ENCODE measurements at places on chromosomes 12 and 14.

GRCh38 chr12:20722142-20722541, 27.0 kb downstream of the SLCO1C1 start:
- DNase-seq, result no peak

- no peak for DNase-seq
Observed at GRCh38 chr12:90076851-90077319, 368.2 kb upstream of the ATP2B1 start.

DNA sequence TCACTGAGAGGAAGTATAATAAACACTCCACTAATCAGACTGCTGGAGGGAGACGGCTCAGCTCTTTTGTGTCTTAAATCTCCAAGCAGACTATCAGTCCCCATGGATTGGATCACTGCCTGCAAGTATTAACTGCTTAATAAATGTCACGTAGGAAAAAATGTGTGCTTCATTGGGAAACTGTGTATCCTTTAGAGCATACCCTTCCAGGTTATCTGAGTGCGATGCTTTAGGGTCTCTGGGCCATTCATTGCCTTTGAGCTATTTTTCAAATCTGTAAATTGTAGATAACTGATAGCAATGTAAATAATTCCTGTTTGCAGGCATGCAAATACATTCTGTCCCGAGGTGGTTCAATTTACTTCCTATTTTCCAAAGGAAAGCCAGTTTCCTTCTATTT, 45.0 kb upstream of the VASH1 start:
- no peak for DNase-seq

- peak; percentile 26 for DNase-seq
Observed at GRCh38 chr14:51398898-51399297, 158.9 kb downstream of the TMX1 start.

DNA sequence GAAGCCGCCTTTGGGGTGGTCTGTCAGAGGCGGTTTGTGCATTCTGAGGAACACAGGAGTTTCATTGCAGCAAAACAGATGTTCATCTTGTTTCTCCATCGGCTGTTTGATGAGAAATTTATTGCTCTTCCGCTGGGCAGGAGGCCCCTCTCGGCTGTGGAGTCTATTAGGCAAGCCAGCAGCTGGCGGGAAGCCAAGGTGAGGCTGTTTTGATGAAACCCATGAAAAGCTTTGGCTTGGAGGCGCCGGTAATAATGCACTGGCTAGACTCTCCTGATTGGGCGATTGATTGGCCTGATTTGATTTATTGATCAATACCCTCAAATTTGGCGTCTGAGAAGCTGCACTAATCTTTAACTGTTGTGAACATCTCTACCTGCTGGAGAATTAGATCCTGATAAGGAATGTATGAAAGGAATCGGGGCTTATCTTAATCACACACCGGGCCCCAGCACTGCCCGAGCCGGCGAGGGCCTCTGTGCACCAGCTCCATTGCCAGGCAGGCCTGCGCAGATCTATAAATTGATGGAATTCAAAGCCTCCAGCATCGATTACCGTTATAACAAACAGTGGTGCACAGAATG, 187.7 kb downstream of the PHETA1 start:
- DNase-seq, result no peak

DNA sequence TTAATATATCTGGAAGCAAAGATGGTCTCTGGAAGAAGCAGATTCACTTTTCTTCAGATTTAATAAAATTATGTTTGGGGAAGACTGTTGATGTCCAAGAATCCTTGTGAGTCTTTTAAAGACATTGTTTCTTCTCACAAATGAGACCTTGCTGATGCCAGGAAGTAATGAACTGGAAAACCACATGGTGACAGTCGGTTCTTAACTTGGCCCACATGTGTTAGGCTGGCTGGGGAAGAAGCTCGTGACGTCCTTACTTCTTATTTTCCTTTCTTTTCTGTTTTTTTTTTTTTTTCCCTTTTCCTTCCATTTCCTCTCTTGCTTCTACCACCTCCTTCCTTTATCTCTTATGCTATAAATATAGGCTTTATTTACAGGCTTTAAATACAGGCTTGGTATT, 950.2 kb downstream of the BCL11B start:
- DNase-seq, result no peak

DNA sequence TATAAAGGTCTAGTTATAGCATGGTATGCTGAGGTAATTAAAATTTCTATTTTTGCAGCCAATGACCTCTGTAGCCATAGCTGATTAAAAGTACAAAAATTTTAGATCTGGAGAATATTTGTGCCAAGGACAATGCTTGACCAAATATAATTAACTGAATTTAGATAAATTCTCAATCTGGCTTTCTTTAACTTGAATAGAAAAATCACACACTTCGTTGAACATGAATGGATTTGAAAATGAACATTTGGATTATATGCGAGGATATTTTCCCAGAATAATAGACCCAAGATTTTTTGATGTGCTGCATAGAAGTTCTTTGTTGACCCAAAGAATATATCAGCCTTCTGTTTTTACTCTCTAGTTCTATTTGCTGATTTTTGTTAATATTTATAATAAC, 38.4 kb upstream of the G2E3 start:
- DNase-seq, result no peak

- DNase-seq, result no peak
Observed at GRCh38 chr12:23006413-23006812, 381.4 kb downstream of the ETNK1 start.

GRCh38 chr12:39587225-39587624, 32.4 kb downstream of the ABCD2 start:
- no peak for DNase-seq

DNA sequence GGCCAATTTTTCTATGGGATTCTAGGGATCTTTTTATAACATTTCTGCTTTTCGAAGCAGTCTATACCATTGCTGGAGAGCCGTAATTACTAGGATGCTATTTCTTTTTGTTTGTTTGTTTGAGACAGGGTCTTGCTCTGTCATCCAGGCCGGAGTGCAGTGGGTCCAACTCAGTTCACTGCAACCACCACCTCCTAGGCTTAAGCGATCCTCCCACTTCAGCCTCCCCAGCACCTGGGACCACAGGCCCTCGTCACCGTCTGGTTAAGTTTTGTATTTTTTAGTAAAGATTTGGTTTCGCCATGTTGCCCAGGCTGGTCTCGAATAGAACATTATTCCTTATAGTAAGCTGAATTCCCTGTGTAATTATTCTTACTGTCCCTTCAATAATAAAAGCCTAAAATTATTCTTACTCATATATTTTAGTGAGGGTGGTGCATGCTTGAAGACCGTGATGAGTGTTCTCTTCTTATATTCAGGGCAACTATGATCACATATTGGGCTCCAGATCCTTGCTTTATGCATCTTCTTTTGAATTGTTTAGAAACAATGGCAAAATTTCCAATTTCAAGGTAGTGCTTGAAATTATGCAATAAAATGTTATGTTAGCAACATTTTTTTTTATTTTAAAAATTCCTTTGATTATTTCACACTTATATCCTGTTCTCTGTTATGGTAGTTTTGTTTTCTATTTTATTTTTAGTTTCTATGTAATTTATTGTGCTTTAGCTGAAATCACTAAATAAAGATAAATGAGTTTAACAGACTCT, 66.2 kb downstream of the CRADD start:
- no peak for DNase-seq

DNA sequence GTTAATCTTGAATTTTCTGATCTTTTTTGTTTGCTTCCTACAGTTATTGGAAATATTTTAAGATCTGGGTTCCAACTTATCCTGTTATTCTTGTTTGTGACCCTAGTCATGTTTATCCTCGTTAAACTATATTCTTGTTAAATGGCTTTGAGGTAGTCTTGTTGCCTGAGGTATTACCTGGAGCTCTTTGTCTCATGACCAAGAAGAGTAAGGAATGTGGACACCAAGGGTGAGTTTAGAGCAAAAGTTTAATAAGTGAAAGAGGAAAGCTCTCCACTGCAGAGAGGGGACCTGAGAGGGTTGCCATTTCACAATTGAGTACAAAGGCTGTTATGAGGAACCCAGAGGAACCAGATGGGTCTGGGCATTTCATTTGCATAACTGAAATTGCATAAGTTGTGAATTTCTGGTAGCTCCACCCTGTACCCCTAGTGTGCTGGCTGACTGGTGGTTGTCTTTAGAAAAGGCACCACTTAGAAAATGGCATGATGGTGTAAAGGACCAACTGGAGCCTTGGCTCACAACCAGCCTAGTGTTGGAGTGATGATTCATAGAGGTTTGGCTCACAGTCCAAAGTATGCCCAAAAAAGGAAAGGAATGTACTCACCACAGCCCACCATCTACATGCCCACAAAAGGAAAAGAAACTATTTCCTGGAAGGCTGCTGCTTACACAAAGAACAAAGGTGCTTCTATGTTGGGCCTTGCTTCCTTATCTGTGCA, 36.7 kb upstream of the RESF1 start:
- DNase-seq, result no peak

DNA sequence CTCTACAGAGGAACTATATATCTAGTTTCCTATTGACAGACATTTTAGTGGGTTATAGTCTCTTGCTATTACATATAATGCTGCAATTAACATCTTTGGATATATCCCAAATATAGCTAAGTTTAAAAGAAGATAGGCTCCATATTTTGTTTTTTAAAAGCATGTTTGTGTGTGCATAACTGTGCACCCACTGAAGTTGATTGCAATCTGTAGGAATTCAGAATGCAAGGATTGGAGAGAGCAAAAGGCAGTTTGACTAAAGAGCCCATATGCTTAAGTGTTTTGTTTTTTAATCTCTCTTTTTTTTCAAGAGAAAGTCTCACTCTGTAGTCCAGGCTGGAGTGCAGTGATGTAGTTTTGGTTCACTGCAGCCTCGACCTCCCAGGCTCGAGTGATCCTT, 9.4 kb upstream of the ABCD4 start:
- no peak for DNase-seq

DNA sequence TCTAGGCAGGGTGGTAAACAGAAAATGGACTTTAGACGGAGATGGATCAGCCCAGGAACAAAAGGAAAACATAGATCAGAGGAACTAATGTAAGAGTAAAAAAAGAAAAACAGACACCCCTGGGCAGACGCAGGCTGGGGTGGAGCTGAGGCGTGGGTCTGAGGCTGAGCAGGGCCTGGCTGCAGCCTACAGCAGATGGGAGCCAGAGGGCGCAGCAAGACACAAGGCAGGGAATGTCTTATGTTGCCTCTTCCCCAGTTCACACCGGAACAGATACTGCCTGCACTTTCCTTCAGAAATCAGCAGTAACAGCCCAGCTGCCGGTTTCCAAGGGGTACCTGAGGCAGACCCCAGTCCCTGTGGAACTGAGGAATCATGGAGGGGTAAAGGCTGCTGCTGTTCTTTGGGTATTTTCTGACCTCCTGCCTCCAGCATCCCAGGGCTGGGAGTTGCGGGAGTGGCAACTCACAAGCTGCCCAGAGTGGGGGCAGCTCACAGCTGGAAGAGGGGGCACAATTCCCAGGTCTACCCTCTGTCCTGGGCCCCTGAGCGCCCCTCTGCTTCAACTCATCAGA, 9.8 kb downstream of the ZNF605 start:
- no peak for DNase-seq

GRCh38 chr12:108858311-108859074, 1.1 kb upstream of the SSH1 start:
- no peak for DNase-seq

DNA sequence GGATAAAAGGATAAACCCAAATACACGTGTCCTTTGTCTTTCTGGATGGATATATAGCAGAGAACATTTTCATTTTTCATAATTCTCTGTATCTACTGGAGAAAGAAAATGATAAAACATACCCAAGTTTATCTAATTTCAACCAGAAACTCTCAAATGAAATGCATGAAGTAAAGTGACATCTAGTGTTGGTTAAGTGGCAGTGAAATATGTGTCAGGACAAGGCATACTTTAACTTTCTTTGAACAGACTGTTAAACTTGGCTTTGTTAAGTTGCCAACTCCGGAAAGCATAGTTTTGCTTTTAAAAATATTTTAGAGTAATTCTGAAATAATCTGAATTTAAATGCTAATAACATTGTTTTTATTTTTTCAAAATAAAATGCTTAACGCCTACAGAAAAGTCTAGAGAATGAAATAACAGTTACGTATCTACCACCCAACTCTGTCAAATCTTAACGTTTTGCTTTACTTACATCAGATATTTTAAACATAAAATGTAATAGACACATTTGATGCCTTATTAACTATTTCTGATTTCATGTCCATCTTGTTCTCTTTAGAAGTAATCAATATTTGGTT, 25.2 kb upstream of the NTN4 start:
- DNase-seq, result peak; percentile 27

DNA sequence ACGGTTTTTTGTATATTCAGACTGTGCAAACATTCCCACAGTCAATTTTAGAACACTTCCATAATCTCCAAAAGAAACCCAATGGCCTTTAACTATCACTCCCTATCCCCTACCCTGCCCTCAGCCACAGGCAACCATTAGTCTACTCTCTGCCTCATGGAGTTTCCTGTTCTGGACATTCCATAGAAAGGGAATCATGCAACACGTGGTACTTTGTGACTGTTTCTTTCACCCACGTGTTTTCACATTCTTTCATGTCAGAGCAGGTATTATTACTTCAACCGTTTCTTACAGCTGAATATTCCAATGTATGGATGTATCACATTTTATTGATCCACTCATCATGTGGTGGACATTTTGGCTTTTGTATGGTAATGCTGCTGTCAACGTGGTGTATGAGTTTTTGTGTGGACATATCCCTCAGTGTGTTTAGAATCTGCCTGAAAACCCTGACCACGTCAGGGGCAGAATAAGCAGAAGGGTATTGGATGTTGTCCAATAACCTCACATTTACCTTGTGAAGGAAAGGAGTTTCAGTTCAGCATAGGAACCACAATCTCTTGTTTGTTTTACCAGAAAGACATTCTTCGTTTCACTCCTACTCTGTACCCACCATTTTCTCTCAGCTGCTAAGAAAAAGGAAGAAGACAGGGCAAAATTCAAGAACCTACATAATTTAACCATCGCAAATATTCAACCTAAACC, 107.5 kb upstream of the DYRK2 start:
- DNase-seq, result no peak

DNA sequence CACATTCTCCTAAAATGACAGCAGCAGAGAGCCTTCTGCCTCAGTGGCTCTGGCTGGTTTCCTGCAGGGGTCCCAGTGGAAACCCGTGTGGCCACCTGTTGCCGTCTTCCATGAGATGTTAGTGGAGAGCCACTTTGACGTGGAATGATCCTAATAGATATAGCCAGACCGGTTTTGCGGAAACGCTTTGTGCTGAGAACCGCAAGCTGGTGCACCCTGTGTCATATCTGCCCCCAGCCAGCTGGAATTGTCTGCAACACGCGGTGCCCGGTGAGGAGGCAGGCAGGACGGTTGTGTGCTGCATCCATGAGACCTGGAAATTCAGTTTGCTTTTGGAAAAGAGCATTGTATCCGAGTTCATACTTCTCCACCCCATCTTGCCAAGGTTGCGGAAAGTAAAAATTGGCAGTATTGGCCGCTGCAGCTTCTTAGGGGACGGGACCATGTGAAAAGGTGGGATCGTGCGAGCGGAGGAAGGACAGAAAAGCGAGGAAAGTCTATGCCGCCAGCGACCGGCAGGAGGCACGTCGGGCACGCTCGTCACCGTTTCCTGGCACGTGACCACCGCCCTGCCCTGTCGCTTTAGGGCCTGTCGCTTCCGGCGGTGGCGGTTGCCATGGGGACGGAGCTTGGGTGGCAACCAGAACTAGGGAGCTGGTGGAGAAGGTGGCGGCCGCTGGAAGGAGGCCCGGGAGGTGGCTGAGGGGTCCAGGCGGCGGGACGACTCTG, at the start of gene CFAP251:
Gene CFAP251 (plus strand): TSS at position 643 of the 729 bp plus-strand sequence. CDS start 2,714 bp downstream, outside the sequence.
- DNase-seq, result peak; percentile 95
